ENCODE measurements at places on chromosomes 13 and 19.

- no peak for DNase-seq
These were observed 34.4 kb downstream of the STARD13 start for GRCh38 chr13:33251131-33251661.

DNA sequence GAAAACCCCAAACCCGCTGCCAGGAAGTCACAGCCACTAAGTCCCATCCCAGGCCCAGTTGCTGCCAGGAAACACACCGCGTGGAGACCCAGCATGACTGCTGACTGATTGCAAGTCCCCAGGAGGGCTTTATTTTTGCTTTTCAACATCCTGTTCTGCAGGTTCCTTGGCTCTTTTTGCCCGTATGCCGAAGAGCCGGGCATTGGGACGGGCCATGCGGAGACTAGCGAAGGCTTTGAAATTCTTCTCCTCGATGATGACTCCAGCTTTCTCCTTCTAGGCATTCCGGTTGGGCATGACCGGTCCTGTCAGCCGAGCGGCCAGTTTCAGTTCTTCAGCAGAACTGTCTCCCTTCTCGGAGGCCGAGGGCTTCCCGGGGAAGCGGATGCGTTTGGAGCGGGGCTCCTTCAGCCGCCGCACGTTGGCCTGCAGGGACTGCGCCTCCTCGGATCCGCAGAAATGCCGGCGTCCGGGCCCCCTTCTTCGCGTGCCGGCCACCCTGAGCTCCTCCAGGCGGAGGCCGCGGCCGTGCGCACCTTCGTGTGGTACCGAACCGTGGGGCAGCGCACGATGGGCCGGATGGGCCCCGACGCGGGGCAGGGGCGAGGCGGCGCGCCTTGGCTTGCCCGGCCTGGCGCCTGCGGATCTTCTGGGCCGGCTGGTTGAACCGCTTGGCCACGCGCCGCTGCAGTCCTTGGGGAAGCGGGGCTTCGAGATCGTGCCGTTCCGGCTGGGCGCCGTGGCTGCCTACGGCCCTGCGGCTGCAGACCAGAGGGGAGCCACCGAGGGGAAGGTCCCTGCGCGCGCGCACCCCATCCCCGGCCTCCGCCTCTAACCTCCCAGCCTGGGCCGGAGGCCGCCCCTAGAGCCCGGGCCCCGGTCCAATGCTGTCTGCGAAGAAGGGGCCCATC is 15.2 kb downstream of the ZSCAN5C start:
- no peak for DNase-seq

DNA sequence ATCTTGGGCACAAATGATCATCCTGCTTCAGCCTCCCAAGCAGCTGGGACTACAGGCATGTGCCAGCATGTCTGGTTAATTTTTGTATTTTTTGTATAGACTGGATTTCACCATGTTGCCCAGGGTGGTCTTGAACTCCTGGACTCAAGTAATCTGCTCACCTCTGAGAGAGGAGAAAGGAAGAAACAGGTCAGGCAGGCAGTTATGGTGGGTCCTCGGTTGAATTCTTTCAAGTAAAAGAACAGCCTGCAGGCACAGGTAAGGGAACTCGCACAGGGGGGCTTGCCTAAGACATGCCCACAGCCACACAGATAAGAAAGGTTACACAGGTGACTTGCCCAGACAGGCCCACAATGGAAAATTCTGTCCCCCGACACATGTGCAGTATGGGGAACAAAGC is 34.8 kb upstream of the CYSLTR2 start:
- DNase-seq, result no peak

GRCh38 chr13:106295971-106296370 is 239.5 kb downstream of the EFNB2 start:
- no peak for DNase-seq

GRCh38 chr19:17376935-17377600 is at the start of gene PLVAP:
Gene PLVAP (minus strand): TSS chr19:17377342. CDS start chr19:17377288, 54 bp downstream.
- DNase-seq, result no peak

All from stimulated activated CD4-positive, alpha-beta T cell treated with anti-CD3 and anti-CD28 coated beads, Interleukin-2, amount 100 ng/mL, for 24 hours (primary cell).